ENCODE measurements at places on chromosomes 1 and 21.

GRCh38 chr1:183110326-183110880 lies 75.7 kb upstream of the LAMC2 start:
- DNase-seq: no peak

- no peak for DNase-seq
Measured at GRCh38 chr1:237709355-237709754, 181.4 kb downstream of the ZP4 start.

GRCh38 chr1:26960625-26960966 lies 328 bp upstream of the KDF1 start:
- DNase-seq: no peak

GRCh38 chr1:155012026-155012546 lies 9.5 kb downstream of the ZBTB7B start:
- no peak for DNase-seq

- DNase-seq: no peak
Measured at GRCh38 chr1:65762081-65762862, 30.4 kb upstream of the PDE4B start.

GRCh38 chr1:81650776-81651175 lies 150.0 kb upstream of the ADGRL2 start:
- DNase-seq: no peak

DNA sequence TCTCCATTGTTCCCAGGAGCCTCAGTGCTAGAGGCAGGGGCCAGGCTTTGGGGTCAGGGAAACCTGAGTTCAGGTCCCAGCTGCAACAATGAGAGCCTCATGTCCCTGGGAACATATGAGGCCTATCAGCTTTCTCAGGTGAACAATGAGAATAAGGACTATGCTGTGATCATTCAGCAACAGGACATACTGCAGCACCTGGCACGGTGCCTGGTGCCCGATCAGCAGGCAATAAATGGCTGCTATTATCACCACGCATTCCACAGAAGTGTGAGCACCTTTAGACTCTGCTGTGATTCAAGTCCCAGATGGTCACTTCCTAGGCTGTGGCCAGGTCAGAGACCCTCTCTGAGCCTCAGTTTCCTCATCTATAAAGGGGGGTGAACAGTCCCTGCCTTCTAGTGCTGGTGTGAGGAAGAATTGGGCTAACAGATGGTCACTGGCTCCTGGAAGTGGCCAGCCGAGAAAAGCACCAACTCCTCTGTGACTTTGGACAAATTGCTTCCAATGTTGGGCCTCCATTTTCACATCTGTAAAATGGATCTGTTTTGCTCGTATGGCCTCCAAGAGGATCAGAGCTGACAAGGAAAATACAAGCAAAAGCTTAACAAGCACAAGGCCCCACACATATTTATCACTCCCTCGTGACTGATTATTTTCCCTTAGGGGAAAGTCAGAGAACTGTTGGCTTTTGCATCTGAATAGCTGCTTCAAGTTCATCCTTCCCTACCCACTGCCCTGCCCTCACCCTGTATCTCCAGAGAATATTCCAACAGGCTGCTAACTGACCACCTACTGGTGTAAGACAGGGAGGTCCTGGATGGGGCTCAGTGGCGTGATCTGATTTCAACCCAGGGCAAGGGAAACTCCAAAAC lies 1.1 kb downstream of the SLC5A9 start:
- no peak for DNase-seq

- DNase-seq: no peak
Measured at GRCh38 chr1:196685506-196685905, 33.7 kb downstream of the CFH start.

GRCh38 chr1:39472826-39473225 lies 18.6 kb upstream of the BMP8A start:
- DNase-seq: no peak

Data from GM04503 (cell line).